ENCODE measurements at places on chromosomes 7 and 10. TPM values are rescaled to one million over a fixed set of nuclear protein-coding genes. Genes with fewer than 3 reads are reported as not detected.

The GSDME gene
- total RNA-seq, result 3.2 TPM

The FLNC gene
- 0.70 TPM for total RNA-seq

The ENTPD1 gene
- total RNA-seq, result 8.0 TPM

DNA sequence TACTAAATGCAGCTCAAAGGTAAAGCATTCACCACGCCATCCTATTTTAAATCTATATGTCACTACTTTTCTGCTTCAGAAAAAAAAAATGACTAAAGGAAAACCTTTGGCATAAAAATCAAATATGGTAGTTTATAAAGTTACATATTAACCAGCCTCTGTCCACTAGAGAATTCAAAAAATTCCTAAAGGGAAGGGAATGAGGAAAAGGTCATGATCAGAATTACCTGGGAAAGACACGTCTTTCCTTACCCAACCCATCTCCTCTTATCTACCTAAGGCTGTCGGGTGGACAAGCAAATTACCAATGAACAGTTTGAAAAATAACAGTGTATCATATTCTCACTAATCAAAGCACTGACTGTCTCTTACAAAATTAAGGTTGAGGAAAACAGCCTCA is 100.7 kb upstream of the TMEM106B start:
- no peak for DNase-seq

DNA sequence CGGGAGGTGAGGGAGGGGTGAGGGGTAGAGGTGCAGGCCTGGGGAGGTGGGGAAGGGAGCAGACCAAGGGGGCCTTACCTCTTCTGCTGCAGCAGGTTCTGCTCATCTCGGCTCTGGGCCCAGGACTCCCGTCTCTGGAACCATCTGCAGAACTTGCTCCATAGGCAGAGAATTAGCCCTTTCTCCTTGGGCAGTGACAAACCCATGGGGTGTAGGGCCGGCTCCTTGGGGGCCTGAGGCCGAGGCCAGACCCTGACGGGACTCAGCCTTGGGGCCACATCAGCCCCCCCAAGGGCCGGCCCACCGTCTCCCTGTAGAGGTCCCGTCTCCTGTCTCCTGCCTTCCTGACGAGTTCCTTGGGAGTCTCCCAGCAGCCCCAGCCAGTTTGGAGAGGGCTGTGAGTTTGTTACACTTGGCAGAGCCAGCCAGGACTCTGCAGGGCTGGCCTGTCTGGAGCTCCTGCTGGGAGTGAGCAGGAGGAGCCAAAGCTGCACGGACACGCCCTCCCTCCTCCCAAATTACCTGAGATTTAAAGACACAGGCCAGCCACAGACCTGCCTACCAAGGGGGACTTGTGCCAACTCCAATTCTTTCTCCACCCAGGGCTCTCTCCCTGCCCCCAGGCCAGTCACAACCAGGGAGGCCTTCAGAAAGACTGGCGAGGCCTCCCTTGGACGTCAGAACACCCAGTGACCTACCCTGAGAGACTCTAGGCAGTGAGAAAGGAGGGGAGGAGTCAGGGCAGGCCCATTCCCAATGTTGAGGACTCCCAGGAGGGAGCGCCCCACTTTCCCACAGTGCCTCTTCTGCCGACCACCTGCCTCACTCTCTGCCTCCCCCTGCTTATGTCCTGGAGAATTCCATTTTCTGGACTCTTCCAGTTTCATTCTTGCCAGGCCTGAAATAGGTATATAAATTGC is at the start of gene TRPV6:
TSS of gene TRPV6 (minus strand) at position 435 of the 920 bp plus-strand sequence.
- no peak for DNase-seq

Measured in liver (tissue), 10 donors.